DND-41 (cell line): ENCODE measurements at places on chromosomes 3 and 15.

DNA sequence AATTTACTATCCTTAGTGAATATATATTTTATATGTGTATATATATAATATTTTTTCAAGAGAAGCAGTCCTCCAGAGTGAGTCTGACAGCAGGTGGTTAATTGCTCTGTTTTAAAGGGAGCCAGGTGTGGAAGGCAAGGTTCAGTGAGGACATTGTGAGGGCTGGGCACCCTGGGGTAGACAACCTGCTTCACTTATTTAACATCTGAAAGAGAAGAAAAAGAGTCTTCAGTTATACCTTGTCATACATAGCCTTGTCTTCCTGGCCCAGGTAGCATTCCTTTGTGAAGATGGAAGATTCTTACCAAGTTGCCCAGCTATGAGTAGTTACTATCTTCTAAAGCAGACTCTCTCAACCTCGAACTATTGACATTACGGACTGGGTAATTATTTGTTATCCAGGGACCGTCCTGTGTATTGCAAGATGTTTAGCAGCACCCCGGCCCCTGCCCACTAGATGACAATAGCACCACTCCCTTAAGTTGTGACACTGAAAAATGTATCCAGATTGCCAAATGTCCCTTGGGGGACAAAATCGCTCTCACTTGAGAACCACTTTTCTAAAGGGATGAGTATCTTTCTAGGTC is 336.0 kb upstream of the TRIM42 start:
- no peak for DNase-seq

DNA sequence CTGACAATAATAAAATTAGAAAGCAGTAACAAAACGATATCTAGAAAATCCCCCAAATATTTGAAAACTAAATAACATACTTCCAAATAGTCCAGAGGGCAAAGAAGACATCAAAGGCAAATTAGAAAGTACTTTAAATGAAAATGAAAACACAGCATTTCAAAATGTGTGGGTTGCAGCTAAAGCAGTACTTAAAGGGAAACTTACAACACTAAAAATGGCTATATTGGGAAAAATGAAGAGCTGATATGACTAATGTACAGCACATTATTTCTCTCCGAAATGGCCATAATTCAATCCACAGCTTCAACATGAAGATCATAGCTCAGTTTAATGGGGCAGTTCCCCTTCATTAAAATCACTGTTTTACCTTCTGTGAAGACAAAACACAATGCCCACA is 71.9 kb downstream of the FBXL22 start:
- no peak for DNase-seq

DNA sequence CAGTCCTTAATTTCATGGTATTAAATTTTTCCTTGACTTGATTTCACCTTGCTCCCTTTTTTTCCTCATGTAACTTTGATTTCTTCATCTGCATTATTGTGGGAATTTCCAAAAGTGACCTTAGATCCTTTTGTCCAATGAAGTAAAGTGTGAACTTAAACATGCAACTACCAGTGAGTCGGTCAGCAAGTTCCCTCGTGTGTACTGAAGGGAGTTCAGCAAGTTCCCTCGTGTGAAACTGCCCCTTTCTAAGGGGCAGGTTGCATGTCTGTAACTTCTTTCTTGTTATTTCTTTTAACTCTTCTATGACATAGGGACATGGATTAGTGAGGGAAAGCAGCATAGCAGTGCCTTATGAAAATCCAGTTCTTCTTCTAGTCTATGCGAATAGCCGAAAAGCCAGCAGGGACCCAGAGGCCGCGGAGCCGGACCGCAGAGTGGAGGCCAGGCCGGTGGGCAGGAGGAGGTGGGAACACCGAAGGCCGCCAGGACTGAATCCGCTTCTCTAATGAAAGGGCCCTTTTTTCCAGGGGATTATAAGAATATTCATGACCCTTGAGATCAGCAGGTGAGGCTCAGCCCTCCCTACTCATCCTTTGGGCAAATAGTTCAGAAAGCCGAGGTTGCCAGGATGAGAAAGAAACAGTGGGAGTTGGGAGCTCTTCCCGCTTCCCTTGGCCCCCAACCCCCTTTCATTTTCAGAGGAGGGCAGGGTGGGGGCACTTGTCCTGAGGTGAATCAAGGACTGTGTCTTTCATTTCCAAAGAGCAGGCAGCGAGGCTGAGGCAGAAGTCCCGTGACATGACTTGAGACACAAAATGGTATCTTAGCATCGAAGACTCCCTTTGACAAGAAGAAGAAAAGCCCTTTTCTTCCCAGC is 117.5 kb downstream of the OPA1 start:
- no peak for DNase-seq

- no peak for DNase-seq
Observed at GRCh38 chr3:184537885-184538665, 23.5 kb upstream of the EPHB3 start.

- DNase-seq, result peak; percentile 97
Observed at GRCh38 chr3:14431917-14432834, 29.8 kb downstream of the SLC6A6 start.

DNA sequence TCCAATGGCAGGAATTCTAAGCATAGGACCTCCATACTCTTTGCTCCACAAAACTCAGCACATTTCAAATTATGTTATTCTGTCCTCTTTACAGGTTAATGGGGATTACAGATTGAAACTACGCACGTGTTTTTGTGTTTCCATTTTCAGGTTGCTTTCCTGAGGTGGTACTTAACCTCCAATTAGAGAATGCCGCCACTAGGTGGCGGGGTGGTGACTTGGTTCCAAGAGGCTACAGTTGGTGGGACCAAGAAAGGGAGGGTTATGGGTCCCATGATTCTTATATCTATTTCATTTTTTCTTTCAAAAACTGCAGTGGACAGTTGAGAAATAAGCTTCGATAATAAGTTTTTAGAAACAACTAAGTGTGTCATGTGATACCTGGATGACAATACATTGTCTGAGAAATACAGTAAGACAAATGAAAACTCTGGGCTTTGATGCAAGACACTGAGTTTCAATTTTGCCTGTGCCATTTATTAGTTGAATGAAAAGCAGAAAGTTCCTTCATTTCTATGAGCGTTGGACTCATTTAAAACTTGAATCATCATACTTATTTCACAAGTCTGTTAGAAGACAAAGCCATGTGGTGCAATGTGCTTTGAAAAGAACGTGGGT is 539.0 kb downstream of the FGF12 start:
- DNase-seq, result peak; percentile 49

GRCh38 chr3:14524920-14525660 is 15.1 kb downstream of the GRIP2 start:
- no peak for DNase-seq

DNA sequence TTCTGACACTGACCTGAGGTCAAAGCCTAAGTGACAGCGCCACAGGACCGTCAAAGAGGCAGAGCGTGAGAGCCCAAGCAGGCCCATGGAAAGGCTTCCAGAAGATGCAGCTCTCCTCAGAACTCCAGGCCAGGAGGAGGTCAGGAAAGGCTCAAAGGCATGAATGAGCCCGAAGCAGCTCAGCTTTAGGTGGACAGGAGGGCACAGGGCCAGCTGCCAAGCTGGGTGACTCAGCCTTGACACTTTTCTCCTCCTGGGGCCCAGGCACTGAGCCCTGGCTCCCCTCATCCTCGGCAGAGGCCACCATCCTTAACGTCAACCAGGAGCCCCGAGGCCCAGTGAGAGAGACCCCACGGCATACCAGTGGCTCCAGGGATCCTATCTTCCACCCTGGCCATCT is 62.9 kb downstream of the ADCY5 start:
- DNase-seq, result no peak

DNA sequence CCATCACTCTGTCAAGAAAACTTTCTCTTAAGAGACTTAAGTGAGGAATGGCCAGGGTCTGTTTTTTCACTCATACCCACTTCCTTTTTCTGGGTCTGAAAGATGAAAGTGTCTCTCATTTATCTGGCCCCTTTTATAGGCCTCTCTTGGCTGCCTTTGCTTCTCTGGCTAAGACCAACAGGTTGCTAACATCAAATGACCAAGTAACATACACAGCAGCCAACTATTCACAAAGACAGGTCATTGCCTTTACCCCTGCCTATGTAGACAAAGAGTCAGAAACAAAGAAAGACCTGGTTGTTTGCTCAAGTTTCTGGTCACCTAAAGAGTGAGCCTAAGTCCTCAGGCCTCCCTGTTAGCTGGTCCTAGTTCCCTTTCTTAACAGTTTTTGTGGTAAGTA is 24.0 kb upstream of the CSTA start:
- no peak for DNase-seq

DNA sequence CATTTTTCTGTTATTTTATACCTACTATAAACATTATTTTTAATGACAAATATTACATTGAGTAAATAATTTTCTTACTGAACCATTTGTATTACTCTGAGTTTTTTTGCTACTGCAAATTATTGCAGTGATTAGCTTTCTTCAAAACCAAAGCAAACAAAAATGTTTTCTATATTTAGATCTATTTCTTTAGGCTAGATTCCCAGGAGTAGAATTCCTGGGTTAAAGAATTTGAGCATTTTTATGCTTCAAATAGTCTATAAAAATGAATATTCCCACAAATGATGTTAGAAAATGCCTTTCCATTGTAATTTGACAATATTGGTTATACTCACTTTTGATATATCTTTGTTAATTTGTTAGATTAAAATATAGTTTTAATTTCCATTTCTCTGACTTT is 76.8 kb downstream of the LEKR1 start:
- no peak for DNase-seq

DNA sequence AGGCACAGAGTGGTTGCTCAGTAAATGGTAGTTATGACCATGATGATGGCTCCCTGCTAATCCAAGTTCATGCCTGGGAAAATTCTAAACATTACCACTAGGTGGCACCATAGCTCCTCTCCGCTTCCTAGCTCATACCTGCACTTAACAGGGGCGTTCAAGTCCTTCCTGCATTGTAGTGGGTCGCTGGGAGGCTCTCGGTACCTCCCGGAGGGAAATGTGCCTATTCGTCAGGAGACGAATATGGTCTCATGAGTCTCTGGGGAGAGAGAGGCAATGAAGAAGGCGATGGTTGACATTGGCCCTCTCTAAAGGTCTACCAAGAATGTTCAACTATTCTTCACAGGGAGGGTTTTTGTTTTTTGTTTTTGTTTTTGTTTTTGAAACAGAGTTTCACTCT is 10.9 kb downstream of the MESP1 start:
- DNase-seq, result peak; percentile 69

GRCh38 chr3:140403079-140403478 is 274.8 kb upstream of the TRIM42 start:
- DNase-seq, result no peak

GRCh38 chr15:45113380-45113990 is 487 bp downstream of the DUOX2 start:
- no peak for DNase-seq

DNA sequence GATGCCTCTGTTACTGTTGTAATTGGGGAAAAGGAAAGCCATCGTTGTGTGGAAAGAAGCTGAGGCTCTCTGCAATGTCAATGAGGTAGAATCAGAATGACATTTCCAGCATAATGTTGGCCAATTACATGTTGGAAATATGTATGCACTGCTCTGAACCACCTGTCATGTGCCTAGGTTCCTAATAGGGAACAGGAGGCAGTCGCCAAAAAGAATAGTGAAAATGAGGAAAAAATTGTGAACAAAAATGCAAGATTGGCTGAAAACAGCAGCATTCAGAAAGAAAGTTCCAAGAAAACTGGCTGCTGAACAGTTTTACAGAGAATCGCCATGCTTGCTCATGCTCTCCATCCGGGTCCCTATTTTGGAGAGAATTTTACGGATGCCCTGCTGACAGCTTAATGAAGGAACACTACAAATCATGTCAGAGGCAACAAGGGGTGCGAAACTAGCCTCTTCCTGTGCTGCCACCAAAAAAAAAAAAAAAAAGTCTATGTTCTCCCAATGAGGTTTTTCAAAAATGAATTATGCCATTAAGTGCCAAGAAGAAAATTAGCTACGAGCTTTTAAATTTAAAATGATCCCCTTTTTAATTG is 305.9 kb upstream of the ARRDC4 start:
- no peak for DNase-seq

DNA sequence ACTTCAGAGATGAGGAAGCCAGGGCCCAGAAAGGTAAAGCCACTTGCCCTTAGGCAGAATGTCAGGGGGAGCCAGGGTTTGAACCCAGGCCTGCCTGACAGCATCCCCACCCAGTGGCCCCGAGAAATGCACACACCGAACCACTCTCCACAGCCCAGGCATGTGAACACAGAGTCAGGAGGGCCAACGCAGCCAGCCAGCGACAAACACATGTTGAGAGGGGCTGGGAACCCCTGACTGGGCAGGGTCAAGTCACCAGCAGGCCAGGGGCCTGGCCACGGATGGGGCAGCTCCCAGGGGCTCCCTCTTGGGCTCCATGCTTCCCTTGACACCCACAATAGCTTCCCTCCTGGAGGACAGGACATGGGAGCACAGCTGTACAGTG is 5.1 kb upstream of the GRIP2 start:
- no peak for DNase-seq

GRCh38 chr3:78035131-78035641 is 995.3 kb downstream of the ROBO2 start:
- no peak for DNase-seq

DNA sequence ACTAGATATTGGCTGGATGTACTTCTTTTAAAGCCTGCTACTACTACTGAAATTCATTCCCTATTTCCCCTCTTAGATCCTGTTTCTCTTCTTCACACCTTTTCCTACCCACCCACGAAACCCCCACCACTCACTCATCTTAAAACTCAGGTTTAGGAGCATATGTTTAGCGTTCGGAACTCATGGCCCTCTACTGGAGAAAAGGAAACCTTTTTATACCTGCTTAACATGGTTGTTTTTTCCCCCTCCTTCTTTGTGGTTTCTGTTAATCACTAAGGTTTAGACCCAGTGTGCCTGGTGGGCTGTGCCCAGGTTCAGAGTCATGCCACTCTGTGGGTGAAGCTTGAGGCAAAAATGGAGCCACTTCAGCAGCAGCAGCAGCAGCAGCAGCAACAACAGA is 2.6 kb downstream of the ARID3B start:
- peak; percentile 16 for DNase-seq

GRCh38 chr3:58531555-58531954 is 5.4 kb downstream of the ACOX2 start:
- no peak for DNase-seq

GRCh38 chr3:15581471-15582394 is 19.6 kb downstream of the HACL1 start:
- DNase-seq, result no peak
